GM04503 (cell line): ENCODE measurements at places on chromosomes 5 and 9.

DNA sequence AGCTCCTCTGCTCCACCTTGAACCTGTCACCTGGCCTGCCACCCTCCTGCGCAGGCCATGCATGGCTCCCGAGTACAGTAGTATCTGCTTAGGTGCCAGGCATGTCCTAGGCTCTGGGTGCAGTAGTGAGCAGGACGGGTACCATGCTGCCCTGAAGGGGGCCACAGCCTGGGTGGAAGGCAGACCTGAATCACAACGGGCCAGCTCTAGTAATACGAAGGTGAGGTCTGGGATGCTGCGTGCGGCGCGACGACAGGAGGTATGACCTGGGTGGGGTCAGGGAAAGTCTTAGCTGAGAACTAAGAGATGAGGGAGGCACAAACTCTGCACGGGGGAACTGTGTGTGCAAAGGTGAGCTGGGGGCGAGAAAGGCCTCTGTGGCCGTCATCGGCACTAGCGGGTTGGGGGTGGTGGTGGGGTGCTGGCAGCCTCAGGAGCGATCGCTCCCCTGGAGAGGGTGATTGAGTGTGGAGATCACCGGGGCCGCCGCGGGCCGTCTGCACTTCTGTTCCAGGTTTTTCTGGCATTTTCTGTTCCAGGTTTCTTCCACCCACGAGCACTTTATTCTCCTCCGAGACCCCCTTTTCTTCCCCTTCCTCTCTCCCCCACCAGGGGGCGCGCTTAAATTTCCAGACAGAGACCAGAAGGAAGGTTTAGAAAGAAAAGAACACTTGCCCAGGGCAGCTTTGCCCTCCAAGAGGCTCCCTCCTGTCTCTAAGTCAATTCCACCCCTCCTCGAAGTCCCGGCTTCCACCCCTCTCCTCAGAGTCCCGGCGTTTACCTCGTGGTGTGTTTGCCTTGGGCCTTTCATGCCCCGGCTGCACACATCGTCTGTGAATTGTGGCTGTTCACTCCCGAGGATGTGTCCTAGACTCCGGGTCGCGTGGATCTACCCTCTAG lies 15.1 kb downstream of the PDLIM4 start:
- DNase-seq: no peak

DNA sequence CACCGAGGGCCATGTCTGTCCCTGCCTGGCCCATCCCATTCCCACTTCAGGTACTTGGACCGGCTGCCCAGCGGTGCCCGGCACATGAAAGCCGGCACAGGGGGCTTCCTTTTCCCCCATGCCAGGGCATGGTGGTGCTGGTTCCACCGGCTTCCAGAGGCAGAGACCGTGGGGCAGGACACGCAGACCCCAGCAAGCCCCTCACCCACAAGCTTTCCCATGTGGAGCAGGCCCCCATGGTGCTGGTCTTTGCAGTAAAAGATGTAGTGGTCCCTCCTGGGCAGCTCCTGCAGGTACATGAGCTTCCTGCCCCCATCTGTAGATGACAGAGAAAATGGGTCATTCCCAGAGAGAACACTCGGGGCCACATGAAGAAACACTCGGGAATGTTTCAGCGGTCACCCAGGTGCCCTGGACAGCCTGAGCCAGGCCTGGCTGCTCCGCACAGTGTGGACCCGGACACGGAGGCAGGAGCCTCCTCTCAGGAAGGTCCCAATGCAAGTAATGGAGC lies 2.0 kb downstream of the OBP2B start:
- no peak for DNase-seq

DNA sequence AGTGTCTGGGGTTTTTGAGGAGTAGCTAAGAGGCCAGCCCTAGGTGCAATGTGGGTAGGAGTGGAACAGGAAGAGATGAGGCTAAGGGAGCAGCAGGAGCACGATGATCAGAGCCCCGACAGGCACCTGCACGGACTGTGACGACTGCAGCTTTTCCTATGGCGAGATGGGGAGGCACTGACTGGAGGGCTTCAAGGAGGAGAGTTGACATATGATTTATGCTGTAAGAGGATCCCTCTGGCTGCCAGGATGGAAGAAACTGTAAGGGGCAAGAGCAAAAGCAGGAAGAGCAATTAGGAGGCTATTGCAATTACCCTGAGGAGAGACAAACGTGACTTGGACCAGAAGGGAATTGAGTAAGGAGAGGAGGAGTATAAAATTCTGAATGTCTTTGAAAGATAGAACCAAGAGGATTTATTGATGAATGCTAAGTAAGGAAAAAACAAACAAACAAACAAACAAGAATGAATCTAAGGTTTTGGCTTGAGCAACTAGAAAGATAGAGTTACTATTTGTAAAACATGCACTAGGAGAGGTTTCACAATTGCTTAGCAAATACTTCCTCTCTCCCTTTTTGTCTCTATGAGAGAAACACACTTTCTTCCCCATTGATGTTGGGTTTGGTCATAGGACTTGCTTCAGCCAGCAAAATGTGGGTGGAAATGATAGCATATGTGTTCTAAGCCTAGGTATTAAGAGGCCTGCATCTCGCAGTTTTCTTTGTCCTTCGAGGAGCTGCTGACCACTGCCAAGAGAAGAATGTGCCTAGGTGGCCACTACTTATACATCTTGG lies 32.9 kb downstream of the TRPC7 start:
- DNase-seq: no peak

- DNase-seq: no peak
These were observed 177.0 kb upstream of the MVB12B start for GRCh38 chr9:126149661-126150060.

DNA sequence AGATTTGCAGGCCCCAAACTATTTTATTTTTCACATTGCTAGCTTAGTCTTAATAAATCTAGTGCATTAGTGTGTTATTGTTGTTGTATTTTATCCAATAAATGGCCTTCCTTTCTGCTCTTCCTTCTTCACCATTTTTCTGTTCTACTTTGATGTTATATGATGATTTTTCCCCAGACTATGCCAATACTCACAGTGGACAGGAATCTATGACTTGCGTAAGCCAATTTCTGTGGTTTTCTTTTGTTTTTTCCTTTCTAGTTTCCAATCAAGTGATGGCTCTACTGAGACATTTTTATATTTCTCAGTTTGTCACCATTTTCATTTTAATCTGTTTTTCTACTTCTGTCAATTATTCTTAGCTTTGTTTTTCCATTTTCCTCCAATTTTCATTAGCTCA lies 106.8 kb upstream of the FBXL7 start:
- no peak for DNase-seq

DNA sequence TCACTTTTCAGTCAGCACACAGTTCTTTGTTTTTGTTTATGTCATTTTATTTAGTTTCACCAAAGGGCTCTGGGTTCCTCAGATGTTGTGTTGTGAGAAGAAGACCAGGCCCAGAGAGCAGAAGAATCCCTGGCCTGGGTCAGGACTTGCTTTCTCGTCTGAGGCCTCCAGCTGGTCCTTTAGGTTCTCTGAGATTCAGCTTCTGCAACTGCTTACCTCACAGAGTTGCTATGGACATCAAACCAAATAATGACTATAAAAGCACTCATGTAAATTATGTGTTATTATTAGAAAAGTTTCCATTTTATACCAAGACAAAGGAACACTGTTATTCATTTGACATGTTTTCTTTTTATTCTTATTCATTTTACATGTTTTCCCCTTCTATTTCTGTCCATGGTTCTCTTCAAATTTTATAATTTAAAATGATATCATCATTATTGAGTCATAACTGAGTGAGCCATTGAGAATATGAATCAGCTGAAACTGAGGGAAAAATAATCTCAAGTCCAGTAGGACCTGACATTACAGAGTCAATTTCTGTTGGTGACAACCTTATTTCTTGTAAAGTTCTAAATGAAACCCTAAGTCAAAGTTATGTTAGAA lies 44.0 kb upstream of the GLRX start:
- DNase-seq: no peak

GRCh38 chr9:14533867-14534640 lies 159.2 kb downstream of the ZDHHC21 start:
- no peak for DNase-seq

GRCh38 chr9:136826703-136827582 lies 15.3 kb upstream of the AJM1 start:
- DNase-seq: no peak
